ENCODE measurements at places on chromosomes 13 and 19. TPM values are rescaled to one million over a fixed set of nuclear protein-coding genes. Genes with fewer than 3 reads are reported as not detected.

RPL28 gene
- polyA plus RNA-seq, result 1,330 TPM

LILRB2 gene
- polyA plus RNA-seq, result 1.5 TPM

GRCh38 chr19:32669310-32669709, 5.7 kb downstream of the ANKRD27 start:
- DNase-seq, result no peak

DNA sequence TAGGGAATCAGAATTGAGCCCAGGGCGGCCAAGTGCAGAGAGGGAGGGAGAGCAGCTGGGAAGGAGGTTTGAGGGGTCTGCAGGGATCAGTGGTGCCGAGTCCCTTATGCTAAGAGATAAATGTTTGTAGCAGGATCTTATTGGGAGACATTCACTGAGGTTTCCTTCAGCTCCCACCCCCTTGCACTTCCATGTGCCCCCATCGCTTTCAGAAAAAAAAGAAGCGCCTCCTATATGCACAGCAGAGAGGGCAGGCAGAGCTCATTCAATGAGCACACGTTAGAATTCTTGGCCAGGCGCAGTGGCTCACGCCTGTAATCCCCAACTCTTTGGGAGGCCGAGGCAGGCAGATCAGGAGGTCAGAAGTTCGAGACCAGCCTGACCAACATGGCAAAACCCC, 28.0 kb downstream of the CYP4F2 start:
- no peak for DNase-seq
